Muscle of back (tissue), 13 donors: ENCODE measurements at places on chromosomes 5 and 9. TPM values are rescaled to one million over a fixed set of nuclear protein-coding genes. Genes with fewer than 3 reads are reported as not detected.

DNA sequence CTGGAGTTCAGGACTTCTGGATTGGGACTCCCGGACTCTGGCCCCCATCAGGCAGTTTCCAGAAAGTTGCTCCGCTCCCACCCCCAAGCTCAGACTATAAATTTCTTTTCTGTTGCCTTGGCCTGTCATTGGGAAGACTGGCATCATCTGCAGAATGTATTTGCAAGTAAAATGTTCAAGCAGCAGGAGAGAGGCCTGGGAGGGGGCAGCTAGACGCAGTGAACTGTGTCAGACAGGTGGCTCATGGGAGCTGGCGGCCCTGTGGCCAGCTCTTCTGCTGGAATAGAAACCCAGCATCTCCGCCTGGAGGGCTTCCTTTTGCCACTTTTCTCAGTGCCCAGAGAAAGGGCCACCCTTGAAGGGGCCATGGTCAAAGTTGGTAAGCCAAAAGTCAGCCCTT lies 16.0 kb downstream of the INSYN2B start:
- DNase-seq, result no peak

- DNase-seq, result no peak
Observed at GRCh38 chr5:117326997-117327396, 752.4 kb upstream of the SEMA6A start.

The SNX24 gene
- polyA plus RNA-seq, result 11.4 TPM

GRCh38 chr5:36168737-36169136 lies 16.8 kb downstream of the SKP2 start:
- no peak for DNase-seq

DNA sequence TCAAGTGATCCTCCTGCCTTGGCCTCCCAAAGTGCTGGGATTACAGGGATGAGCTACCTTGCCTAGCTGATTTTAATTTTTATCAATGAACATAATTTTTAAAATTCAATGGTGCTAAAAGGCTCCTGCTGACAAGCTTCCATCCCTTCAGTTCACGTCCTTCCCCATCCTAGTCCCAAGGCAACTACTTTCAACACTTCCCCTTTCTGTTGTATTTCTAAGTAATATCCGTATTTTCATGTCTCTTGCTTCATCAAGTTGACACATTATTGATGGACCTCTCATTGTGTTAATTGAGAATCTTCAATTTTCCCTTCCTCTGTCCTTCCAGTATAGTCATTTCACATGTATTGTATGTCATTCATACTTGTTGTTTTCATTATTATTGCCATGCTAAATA lies 93.8 kb upstream of the RASGRF2 start:
- DNase-seq, result no peak

DNA sequence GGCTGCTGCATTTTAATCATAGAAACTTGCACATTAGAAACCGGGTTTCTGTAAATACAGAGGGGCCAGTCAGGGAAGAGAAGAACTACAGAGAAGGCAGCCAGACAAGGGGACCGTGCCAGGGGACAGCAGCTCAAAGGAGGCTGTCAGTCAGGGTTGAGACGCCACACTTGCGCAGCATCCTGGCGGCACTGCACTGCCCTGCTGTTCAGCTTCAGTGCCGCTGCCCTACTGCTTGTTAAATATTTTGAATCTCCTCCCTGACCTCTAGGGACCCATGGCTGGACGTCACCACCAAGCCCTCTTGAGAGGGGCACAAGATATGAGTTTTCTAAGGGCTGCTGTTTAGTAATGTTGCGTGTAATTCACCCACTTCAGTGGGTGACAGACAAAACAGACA lies 43.6 kb upstream of the ZBTB43 start:
- no peak for DNase-seq

The CCDC171 gene
- 3.1 TPM for polyA plus RNA-seq

The CYLC2 gene
- not detected for polyA plus RNA-seq

- peak; percentile 10 for DNase-seq
Observed at GRCh38 chr9:23447166-23447565, 378.9 kb downstream of the ELAVL2 start.
